Calu3 (cell line): ENCODE measurements at places on chromosomes 2 and 18. TPM values are rescaled to one million over a fixed set of nuclear protein-coding genes. Genes with fewer than 3 reads are reported as not detected.

The BARD1 gene
- total RNA-seq, result 41.5 and 43.2 TPM in 2 replicates

The SLC9A4 gene
- total RNA-seq, result 0.12 and 0.22 TPM in 2 replicates

The ERICH2 gene
- 1.2 and 2.4 TPM in 2 replicates for total RNA-seq

The CCBE1 gene
- total RNA-seq, result 0.05 and 0.12 TPM in 2 replicates

The DQX1 gene
- total RNA-seq, result 0.14 TPM in 1 of 2 replicates, not detected in the other

The SLC25A52 gene
- not detected in 2 replicates for total RNA-seq
